ENCODE measurements at places on chromosomes 7 and 10.

GRCh38 chr10:61781969-61782403, 119.3 kb downstream of the CABCOCO1 start:
- DNase-seq: peak; percentile 29

DNA sequence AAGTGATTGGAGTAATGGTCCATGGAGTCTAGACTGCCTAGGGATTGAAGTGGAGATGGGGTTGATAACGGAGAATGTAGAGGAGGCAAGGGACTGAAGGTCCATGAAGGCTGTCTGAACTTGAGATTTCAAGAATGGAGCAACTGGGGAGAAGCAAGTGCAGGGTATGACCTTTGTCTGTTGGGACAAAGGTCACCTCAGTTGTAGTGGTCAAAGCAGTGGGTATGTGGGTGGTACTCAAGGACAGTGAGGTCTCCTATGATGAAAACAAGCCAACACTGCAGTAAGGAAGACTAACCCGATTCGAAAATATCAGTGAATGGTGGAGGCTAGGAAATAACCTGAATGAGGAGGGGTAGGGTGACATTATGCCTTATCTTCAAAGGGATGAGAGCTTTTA, 5.4 kb upstream of the DDX21 start:
- no peak for DNase-seq

DNA sequence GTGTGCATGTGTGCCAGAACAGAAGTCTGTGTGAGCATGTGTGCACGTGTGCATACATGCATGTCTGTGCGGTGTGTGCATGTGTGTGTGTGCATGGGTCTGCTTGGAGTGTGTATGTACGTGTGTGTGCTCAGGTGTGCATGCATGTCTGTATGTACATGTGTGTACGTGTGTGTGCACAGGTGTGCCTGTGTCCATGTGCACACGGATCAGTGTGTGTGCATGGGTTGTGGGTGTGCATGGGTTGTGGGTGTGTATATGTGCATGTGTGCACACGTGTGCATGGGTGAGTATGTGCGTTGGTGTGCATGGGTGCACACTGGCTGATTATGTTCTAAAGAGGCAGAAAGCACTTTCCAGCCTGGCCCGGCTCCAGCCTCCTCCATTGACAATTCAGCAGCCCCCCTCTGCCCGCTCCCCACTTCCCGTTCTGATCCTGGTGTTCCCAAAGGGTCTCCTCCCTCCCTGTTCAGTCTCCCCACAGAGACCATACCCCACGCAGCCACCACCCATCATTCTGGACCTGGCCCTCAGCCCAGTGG, 44.1 kb upstream of the PDGFA start:
- DNase-seq: no peak

DNA sequence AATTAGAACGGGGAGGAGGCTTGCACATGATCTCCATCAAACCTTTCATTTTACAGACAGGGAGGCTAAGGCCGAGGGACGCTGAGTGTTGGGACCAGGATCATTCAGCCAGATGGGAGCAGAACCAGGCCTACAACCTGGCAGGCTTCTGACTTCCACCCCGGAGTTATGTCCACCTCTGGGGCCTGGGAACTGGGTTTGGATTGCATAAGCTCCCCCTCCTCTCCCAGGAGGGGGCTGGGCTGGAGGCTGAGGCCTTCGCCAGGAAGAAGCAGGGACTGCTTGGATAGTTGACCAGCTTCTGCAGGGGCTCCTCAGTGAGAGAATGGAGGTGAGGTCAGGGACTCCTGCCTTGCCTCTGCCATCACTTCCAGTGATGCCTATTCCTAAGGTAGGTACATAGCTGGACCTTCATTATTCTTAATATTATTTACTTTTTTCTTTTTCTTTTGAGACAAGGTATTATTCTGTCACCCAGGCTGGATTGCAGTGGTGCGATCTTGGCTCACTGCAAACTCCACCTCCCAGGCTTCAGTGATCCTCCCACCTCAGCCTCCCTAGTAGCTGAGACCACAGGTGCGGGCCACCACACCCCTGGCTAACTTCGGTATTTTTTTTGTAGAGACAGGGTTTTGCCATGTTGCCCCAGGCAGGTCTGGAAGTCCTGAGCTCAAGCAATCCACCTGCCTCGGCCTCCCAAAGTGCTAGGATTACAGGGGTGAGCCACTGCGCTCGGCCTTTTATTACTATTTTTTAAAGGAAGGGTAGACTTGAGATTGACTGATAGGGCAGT, 1.3 kb downstream of the SNX10 start:
- no peak for DNase-seq

- no peak for DNase-seq
These were observed 76.2 kb upstream of the APBB1IP start for GRCh38 chr10:26361971-26362370.

DNA sequence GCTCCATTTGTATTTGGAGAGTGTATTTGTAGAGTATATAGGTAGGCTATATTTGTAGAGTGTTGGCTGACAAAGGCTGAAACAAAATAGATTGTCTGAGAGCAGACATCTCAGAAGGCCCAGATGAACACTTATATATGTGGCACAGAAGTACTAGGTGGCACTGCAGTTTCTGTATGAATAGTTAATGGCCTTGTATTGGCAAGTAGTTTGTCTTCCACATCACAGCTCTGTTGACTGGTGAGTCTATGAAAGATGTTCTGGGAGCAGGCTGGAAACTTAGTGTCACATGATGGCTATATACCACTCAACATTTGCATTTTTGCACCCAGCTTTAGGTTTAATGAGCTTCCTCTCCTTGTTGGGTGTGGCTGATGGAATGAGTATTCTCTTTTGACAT, 51.9 kb downstream of the CCNY start:
- no peak for DNase-seq

DNA sequence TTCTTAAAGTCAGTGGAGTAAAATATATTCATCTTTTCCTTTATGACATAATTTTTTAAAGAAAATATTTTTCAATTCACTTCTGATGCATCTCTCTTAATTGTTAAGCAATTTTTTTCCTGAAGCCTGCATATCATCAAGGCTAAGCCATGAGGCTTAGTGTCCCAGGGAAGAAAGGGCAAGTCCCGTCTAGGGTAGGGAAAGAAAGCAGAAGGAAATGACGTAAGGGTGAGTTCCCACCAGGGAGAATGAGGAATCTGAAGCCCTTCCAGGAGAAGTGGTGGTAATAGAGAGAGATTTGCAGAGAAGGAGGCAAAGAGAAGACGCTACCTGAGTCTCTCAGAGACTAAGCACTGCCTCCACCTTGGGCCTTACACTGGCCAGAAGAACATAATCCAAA, 96.8 kb upstream of the NFE2L3 start:
- no peak for DNase-seq

DNA sequence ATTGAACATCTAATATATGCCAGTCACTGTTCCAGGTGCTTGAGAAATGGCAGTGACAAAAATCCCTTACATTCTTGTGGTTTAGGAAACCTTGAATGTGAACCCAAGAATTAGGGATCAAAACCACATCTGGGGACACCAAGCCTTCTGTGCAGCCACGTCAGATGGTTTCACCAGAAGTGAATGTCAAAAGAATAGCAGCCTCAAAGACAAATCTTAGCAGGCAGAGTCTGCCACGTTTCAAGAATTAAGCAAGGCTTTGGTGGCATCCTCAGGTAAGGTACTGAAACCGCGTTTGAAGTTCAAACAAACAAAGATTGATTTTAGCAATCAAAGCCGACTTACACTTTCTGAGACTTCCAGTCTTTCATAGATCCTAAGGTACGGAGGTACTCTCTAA, 225.5 kb upstream of the GNAI1 start:
- DNase-seq: no peak

- no peak for DNase-seq
These were observed 256.1 kb downstream of the ZMYND11 start for GRCh38 chr10:391305-391704.

DNA sequence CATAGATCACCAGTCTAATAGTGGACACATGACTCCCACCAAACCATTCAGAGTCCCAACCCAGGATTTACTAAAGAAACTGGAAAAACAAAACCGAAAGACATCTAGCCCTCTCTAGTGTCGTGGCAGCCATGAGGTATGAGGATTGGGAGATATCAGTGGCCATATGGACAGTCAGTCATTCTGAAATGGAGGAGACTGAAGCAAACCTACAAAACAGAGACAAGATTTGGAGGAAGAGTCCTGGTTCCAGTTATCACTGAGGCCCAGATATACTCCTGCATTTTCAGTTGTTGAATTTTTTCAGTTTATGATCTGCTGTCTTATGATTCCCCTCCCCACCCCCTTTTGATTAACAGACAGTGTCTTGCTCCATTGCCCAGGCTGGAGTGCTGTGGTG, 9.1 kb upstream of the RALA start:
- no peak for DNase-seq

- DNase-seq: no peak
These were observed 588.0 kb downstream of the SORCS1 start for GRCh38 chr10:106576534-106576933.

DNA sequence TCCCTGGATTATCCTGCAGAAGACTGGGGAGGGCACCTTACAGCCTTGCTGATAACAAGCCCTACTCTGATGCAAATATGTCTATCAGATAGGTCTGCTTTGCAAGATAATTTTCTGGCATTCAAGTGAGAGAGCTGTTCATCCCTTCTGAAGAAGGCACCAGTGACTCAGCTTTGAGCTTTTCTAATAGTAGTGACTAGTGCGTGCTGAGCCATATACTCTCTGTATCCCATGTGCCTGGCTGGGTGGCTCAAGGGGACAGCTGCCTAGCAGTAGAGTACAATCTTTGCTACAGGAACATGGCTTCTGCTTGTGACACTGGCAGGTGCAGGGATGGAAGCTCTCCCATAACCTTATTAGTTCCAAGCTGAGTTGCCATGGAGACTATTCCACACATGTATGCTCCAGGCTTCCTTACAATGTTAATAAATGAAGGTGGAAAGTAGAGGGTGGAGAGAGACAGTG, 35.0 kb upstream of the ABCB4 start:
- DNase-seq: no peak

DNA sequence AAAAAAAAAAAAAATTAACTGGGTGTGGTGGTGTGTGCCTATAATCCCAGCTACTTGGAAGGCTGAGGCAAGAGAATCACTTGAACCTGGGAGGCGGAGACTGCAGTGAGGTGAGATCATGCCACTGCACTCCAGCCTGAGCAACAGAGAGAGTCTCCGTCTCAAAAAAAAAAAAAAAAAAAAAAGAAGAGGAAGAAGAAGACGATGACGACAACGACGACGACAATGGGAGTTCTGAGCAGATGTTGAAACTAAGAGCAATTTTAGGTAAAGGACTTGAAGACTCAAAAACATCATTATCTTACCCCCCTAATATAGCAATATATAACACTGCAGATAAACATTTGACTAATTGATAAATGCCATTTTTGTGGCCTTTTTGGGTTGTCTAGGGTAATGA, 39.5 kb upstream of the PPP1R17 start:
- no peak for DNase-seq

DNA sequence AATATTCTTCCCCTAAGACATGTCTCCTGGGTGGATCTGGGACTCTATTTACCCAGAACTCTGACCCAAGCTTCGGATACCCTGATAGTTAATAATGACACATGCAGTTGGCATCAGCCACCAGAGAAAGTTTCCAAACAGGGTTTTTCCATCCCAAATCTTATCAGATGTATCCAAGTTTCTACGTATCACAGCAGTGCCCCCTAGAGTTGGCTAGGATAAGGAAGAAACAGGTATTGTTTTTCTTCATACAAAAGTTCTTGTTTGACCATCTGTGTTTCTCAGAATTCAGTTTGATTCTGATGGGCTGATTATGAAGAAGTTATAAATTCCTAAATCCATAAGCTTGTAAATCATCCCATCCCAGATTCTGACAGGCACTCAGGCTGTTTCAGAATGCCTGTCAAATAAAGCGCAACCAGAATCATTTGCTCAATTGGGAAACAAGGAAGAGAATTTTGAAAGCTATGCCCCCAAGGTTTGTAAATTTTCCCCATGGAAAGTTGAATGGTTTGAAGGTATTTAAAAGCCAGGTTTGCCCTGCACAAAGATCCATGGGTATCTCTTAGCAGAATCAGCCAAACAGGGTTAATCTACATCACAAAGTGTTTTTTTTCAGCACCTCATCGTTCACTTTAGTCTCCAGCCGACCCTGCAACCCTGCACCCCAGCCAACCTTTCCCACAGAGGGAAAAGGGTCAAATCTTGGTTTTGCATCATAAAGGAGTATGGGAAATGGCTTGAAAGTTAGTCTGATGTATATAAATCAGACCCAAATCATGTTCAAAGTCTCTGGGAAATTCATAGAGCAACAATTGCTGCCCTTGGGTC, 47.4 kb downstream of the NRAP start:
- DNase-seq: no peak

DNA sequence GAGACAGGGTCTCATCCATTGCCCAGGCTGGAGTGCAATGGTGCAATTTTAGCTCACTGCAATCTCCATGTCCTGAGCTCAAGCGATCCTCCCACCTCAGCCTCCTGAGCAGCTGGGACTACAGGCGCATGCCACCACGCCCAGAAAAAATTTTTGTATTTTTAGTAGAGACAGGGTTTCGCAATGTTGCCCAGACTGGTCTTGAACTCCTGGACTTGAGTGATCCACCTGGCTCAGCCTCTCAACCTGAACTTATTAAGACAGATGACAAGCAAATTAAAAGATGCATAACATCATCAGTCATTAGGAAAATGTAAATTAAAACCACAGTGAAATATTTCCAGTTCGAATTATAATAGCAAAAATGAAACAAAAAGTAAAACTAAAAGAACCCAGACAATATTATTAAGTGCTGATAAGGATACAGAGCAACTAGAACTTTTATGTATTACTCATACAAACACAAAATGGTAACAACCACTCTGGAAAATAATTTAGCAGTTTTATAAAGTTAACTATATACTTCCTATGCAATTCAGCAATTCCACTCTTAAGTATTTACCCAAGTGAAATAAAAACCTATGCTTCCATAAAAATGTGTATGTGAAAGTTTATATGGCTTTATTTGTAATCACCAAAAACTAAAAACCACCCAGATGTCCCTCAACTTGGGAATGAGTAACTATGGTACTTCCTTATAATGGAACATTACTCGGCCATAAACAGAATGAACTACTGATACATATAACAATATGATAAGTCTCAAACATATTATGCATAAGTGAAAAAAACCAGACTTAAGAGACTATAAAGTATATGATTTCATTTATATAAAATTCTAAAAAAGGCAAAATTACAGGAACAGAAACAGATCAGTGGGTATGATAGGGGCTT, 15.3 kb downstream of the ZFAND4 start:
- no peak for DNase-seq

DNA sequence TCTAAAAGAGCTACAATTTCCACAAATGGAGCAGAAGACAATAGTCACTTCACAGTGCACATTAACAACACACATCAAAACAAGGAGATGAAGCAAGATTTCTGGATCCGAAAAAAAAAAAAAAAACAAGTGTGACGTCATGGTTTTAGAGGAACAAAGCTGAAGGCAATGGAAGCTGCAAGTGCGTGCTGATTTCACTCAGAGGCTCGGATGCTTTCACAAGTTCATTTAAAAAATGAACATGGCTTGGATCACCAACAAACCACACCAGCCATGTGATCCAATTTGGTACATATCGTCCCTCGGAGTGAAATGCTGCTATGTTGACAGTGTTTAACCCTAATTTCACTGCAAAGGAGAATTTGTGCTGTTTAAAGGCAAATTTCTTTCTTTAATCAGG, 337.0 kb upstream of the PRKCQ start:
- DNase-seq: no peak

GRCh38 chr7:38889079-38889478, 19.9 kb downstream of the VPS41 start:
- no peak for DNase-seq

GRCh38 chr7:111734954-111735660, 172.8 kb upstream of the IMMP2L start:
- no peak for DNase-seq
